ENCODE measurements at places on chromosomes 6 and 20. TPM values are rescaled to one million over a fixed set of nuclear protein-coding genes. Genes with fewer than 3 reads are reported as not detected.

Gene EFCAB8
- total RNA-seq: 0.72 TPM

Gene TBC1D7
- total RNA-seq: 18.1 TPM

Gene C6orf52
- not detected for total RNA-seq

Gene ANGPT4
- 0.81 TPM for total RNA-seq

Gene SPTLC3
- total RNA-seq: 35.3 TPM

Gene ZC3H12D
- 2.1 TPM for total RNA-seq

DNA sequence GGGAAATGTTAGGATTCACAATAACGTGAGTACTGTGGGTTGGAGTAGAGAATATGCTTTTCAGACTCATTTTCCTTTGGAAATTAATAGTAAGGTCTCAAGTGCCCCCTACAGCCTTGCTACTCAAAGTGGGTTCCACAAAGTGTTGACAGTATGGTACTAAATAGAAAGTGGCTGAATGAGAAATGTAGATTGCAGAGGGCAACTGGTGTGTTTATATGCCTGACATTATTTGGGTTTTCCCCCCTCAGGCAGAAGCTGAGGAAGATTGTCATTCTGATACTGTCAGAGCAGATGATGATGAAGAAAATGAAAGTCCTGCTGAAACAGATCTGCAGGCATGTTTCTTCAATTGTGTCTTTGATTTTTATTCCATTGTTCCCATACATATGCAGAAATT lies 5.6 kb downstream of the FBXO9 start:
- DNase-seq: no peak

- no peak for DNase-seq
Measured at GRCh38 chr6:71028877-71029252, 72.0 kb upstream of the B3GAT2 start.

GRCh38 chr6:34515473-34516387 lies 40.4 kb downstream of the SPDEF start:
- DNase-seq: peak; percentile 51

- no peak for DNase-seq
Measured at GRCh38 chr6:126054258-126054702, 67.9 kb downstream of the TRMT11 start.

GRCh38 chr6:108575905-108576494 lies 15.3 kb downstream of the FOXO3 start:
- no peak for DNase-seq

- DNase-seq: no peak
Measured at GRCh38 chr20:20002101-20002998, 14.8 kb upstream of the NAA20 start.

DNA sequence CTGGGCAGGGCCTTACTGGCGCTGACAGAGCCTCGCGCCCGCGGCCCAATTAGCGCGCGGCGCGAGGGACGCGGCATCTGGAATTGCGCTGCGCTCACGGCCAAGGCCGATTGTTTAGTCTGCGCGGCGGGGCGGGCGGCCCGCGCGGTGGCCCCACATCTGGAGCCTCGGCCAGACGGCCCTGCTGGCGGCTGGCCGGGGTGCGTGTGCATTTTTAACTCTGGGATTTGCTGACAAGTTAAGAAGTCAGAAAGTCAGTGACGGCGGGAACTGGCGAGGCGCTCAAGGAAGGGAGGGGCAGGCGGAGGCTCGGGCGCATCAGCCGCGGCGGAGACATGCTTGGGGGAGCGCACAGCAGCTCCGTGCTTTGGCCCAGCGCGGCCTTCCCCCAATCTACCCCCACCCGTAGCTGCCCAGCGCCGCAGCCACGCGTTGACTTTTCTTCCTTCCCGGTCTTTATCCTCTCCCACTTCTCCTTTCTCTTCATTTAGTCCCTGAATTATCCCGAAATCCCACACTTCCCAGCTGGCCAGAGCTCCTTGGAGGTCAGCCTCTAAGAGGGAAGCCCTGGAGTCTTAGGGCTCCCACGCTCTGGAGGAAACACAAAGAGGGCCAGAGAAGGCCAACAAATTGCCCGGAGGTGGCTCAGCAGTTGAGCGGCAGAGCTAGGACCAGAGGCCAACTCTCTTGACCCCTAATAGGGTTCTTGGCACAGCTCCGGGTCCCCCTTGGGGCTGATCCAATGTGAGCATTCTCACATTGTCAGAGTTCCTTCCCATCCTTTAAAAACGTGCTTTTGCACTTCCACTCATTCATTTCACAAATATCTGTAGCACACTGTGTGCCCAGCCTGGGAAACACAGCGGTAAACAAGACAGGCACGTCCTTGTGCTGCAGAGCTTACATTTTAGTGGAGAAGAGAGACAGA lies 40.8 kb upstream of the FOXP4 start:
- peak; percentile 82 for DNase-seq

DNA sequence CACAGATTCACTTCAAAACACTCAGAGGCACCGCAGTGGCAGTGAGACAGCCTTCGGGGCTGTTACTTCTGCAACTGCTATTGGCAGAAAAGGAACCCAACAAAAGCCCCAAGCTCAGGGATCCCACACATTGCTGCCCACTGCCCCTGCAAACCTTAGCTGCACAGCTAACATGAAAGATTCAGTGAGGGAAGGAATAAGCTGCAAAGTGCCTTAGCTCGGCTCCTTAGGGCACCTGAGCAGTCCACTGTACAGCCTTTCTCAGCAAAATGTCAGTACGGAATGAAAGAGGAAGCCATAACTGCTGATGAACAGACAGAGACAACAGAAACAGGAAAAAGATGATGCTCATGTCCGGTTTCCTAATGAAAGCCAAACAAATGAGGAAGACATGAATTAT lies 179.7 kb upstream of the SHLD1 start:
- DNase-seq: no peak

DNA sequence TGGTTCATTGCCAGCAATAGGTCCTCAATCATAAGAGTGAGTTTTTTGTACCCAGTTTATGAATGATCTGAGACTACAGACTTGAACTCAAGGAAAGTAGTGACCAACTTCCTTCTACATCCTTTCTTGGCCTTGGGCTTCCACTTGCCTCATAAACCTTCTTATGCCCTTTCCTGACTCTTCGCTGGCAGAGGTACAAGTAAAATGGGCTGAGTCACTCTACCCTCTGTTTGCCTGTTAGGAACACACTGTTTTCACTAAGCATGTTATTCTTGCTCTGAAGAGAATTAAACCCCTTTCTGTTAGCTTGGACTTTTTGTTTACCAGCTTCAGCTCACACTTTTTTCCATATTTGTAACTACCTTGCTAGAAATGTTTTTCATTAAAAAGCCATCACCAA lies 74.4 kb downstream of the PKHD1 start:
- no peak for DNase-seq

DNA sequence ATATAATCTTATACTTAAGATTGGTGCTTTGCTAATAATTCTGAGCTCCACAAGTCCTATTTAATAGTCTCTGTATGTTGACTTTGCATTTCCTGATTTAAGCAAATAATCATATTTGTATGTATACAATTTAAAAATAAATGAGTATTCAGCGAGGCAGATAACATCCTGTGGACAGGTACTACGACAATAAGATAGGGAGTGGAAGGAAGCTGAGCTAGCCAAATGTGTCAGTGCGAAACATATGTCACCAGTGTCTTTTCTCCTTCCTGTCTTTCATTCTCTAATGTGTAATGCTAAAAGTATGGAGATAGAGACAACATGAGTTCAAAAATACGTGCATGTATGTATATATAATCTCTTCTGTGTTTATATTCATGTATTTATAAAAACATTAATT lies 359.6 kb upstream of the KCNQ5 start:
- DNase-seq: no peak

DNA sequence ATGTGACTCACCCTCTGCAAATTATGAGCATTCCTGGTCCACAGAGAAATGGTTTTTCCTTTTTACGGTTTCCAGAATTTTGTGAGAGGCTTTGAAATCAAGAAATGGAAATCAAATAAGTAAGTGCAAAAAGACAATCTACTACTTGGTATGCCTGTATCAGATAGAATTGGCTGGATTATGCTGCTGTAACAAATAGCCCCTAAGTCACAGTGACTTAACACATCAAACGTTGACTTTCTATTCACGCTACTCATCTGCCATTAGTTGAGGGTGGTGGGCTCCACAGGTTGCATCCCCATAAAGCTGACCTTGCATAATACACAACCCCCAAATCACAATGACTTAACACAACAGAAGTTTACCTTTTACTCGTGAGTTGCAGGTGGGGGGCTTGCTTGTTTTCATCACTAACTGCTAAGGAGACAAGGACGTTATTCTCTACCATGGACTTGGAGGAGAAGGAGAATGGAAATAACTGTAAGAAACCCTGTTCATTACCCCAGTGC lies 44.4 kb downstream of the TSHZ2 start:
- no peak for DNase-seq

DNA sequence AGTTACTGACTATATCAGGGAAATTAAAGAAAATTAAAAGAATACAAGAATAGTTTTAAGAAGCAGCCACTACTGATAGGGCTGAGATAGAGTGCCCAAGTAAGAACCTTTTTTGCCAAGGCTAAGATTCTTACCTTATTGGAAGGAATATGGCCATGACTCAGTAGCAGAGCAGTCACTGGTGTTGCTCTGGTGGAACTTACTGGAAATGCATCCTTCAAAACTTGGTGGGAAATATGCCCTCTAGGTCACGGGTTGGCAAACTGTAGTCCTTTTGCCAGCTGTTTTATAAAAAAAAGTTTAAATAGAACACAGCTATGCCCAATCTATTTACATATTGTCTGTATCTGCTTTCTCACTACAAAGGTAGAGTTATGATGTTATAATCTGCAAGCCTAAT lies 6.0 kb downstream of the HSF2 start:
- DNase-seq: no peak

DNA sequence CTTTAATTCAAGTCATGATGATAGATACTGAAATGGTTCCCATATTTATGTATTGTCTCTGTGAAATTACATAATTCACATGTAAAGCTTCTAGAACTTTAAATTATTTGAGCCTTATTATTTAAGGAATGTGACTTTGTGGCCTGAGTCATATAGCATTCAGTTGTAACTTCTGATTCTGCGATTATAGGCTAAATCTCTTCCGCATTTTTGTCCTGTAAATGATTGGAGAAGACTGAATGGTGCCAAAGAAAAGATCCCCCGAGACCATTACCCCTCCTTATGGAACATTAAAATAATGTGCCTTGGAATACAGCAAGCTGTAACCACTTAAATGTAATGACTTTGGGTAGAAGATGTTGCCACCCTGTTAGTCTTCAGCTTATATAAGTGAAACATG lies 63.3 kb upstream of the MAP7 start:
- DNase-seq: no peak

DNA sequence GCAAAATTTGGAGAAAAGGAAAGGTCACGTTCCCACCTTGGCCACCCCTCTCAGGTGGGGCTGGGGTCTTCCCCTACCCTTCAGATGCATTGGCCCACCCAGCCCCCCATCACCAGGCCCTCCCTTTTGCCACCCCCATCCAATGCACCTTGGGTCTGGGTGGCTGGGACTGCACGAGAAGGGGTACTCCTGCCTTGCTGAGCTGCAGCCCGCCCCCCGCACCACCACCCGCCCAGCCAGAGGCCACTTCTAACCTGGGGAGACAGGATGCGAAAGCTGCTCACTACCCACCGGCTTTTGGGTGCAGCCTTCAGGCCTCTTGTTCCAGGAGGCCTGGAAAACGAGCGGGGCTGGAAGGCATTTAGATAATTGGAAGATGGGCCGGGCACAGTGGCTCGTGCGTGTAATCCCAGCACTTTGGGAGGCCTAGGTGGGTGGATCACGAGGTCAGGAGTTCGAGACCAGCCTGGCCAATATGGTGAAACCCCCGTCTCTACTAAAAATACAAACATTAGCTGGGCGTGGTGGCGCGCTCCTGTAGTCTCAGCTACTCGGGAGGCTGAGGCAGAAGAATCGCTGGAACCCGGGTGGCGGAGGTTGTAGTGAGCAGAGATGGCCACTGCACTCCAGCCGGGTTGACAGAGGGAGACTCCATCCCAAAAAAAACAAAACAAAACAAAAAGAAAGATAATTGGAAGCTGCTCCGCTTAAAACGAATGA lies 1.2 kb upstream of the CDC25B start:
- no peak for DNase-seq

DNA sequence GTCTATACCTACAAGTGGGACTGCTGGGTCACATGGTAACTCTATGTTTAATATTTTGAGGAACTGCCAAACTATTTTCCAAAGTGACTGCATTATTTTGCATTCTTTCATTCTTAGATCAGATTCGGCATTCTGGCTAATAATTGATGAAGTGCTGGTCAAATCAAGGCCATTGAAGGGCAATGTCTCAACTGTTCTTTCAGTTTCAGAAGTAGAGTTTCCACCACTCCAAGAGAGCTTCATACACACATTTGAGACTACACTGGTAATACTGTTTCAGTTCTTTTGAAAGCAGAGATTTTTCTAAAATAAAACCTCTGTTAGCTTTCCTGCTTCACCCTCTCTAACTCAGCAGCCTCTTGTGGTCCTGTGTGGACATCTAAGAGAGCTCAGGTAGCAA lies 154.5 kb downstream of the CFAP61 start:
- DNase-seq: no peak

DNA sequence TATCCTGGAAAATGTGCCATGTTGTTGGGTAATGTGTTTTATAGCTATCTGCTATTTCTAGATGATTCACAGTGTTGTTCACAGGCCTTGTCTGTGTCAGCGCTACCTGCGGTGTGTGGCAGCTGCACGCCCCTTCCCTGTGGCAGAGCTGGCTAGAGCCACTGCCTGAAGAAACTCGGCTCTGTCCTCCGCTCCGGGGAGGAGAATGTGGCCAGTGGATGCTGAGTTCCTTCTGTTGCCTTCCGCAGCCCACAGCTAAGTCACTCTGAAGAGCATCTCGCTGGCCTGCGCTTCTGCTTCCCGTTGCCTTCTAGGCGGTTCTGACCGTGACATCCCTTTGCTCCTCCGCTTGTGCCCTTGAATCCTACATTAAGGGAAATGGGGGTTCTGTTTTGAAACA lies 135.1 kb downstream of the PLG start:
- no peak for DNase-seq
